MM.1S (cell line): ENCODE measurements at places on chromosomes 4 and X.

GRCh38 chrX:100802843-100803242 is 17.3 kb upstream of the CSTF2 start:
- DNase-seq, result no peak

DNA sequence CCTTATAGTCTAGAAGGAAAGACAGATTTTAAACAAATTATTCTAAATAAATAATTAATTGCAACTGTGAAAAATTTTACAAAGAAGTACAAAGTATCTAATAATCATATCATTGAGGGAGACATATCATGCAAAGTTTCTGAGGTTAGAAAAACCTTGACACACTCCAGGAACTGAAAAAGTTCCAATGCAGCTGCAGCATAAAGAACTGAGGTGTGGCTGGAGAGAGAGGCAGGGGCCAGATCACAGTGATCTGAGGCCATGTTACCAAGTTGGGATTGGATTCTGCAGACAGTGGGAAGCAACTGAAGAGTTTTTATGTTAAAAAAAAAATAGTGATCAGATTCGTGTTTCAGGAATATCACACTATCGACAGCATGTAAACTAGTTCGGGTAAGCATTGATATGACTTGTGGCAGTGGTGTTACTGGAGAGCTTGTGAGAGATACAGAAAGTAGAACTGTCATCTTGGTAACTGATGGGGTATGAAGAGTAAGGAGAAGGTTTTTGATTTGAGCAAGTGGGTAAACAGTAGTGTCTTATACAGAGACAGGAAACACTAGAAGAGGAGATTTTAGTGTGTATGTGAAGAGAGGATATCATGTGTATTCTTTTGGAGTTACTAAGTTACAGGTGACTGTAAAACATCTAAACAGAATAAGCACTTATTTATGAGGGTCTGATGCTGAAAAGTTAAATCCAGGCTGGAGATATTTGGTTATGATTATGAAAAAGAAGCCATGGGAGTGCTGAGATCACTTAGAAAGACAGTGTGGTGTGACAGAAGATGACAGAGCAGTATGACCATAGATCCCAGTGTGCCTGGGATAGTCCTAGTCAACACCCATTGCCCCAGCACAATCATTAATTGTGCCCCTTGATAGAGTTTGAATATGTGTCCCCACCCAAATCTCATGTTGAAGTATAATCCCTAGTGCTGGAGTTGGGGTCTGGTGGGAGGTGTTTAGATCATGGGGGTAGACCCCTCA is 15.6 kb upstream of the SPRY1 start:
- DNase-seq, result no peak

GRCh38 chrX:112211459-112211858 is 128.9 kb upstream of the TRPC5 start:
- no peak for DNase-seq

- peak; percentile 12 for DNase-seq
Observed at GRCh38 chr4:78058591-78059523, 1.7 kb downstream of the FRAS1 start.

GRCh38 chrX:56029691-56030090 is 202.5 kb upstream of the KLF8 start:
- DNase-seq, result no peak

DNA sequence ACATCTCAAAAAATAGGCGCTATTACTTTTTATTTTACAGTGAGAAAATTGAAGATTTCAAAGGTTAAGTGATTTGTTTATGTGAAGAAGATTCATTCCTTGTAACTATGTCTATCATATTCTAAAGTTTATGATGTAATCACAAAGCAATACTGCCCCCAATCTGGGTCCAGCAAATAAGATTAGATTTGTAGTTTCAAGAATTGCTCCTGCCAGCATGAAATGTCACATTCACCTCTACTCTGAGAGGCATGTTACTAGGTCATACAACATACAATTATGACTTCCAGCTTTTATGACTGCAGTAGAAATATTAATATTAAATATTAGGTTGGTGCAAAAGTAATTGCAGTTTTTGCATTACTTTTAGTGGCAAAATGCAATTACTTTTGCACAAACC is 976.2 kb downstream of the FSTL5 start:
- no peak for DNase-seq

DNA sequence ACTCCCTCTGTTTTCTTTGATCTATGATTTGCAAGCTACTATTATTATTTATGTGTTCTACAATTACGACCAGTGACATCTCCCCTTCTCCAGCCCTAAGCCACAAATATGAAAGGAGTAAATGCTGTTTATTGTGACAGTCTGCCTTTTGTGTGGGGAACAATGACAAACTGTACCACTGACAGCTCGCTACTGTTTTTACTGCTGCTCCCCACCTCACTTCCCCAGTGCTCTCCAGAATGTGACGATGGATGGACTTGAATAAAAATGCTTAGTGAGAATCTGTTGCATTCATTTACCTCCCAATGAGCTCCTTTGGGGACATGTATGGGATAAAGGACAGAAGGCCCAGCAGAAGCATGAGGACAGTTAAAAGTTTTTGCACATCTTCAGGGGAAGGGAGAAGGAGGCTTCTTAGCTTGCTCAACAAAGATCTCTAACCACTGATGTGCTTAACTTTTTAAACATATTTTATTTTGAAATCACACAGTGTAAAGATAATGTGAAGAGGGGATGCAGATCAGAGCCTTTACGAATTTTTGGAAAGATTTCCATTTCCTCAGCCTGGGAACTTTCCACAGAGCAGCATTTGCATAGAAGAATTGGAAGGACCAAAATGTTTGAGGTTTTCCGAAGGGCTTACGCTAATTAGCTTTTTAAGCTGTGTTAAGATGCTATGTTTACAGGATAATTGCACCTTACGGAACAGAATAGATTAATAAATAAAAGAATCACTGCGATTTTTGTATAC is 485.1 kb upstream of the TENM3 start:
- no peak for DNase-seq

DNA sequence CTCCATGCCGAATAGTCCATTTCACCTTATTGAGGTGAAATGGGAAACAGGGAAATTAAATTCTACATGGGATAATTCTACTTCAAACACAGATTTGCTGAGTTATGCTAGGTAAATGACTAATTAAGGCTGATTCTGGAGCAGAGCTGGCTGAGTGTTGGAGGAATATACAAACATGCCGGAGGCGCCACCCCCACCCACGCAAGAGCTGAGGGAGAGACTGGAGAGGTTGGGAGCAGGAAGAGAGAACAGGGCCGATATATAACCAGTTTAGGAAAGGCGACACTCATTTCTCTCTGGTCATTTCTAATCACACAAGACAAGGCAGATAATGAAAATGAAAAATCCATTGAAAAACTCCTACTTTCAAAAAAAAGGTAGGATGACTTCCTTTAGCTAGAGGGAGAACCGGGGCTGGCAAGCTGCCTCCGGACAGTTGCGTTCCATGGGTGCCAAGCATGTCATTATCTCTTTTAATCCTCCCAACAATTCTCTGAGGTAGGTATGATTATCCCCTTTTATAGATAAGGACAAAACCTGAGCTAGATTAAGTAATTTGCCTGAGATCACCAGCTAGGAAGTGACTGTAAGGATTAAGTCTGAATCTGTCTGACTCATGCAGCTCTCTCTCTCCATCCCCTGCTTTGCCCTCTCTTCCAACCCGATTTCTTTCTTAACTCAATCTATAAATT is 27.6 kb upstream of the CFAP299 start:
- DNase-seq, result no peak

DNA sequence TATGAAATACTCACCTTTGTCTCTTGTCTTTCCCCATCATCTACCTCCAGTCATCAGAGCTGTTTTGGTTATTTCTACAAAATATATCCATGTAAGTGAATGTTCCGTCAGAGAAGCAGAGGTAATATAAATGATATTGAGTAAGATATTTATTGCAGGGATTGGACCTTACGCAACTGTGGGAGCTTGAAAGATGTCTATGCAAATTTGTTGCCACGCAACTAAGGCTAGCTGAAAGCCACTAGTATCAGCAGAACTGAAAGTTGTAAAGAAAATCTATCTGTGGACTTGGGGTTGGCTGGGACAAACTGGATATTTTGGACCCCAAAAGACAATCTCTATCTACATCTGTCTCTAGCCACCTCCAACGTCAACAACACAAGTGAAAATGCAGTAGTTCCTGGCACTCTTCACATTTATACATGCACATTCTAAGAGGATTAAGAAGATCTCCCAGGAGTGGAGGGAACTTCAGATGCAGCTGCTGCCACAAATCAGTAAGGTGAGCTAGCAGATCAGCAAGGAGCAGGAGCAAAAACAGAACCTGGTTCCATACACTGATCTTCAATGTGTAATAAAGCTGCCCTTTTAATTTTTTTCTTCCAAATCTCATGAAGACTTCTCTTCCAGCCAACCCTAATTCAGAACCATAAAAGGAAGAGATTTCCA is 8.5 kb upstream of the CCSER1 start:
- DNase-seq, result peak; percentile 20

DNA sequence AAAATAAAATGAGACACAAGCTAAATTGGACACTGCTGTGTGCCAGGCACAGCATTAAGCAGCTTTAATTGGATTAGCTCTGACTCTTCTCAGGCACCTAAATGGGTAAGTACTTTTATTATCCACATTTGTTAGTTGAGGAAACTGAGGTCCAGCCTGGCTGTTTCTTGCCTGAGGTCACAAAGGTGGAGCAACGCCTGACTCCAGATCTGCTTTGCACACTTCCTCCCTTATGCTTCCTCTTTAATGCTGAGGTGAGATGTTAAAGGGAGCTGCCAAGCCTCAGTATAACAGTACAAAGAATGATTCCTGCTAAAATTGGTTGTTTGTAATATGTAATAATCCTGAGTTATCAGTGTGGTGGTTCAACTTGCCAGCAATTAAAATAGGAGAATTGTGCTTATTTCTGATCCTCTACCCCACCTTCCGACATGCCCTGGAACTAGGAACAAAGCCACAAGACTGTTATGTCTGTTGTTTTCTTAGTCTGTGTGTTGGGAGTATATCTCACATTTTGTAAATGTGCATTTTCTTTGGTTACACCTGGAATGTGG is 74.4 kb downstream of the AFF1 start:
- DNase-seq, result no peak

DNA sequence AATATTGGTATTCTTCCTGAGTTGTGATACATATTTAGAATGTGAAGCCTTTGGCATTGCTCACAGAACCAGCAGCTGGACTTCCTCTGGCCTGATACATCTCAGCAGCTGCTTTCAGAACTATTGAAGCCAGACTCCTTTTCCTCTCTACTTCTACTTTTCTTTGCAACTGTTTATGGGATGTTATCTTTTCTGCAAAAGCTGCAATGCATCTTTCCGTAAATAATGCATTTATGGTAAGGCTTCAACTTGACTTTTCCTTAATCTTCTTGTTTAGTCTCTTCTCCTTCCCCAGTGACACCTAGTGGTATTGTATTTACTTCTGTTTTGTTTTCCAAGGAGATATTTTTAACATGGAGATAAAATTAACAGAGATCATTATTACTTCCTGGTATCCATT is 1548.7 kb downstream of the PCDH7 start:
- DNase-seq, result no peak
